ENCODE measurements at places on chromosomes 13 and 19. TPM values are rescaled to one million over a fixed set of nuclear protein-coding genes. Genes with fewer than 3 reads are reported as not detected.

FPR1 gene
- total RNA-seq, result 0.74 TPM

NDUFB7 gene
- total RNA-seq, result 388 TPM

SLC10A2 gene
- not detected for total RNA-seq

SULT2A1 gene
- total RNA-seq, result not detected

PSG11 gene
- not detected for total RNA-seq

SH2D3A gene
- 1.3 TPM for total RNA-seq

ENOX1 gene
- total RNA-seq, result 1.5 TPM

CALR3 gene
- total RNA-seq, result not detected

KANK3 gene
- 0.40 TPM for total RNA-seq

- DNase-seq, result no peak
Observed at GRCh38 chr19:29516821-29517395, 8.9 kb upstream of the VSTM2B start.

- no peak for DNase-seq
Observed at GRCh38 chr19:39539165-39539517, 820 bp downstream of the EID2 start.

DNA sequence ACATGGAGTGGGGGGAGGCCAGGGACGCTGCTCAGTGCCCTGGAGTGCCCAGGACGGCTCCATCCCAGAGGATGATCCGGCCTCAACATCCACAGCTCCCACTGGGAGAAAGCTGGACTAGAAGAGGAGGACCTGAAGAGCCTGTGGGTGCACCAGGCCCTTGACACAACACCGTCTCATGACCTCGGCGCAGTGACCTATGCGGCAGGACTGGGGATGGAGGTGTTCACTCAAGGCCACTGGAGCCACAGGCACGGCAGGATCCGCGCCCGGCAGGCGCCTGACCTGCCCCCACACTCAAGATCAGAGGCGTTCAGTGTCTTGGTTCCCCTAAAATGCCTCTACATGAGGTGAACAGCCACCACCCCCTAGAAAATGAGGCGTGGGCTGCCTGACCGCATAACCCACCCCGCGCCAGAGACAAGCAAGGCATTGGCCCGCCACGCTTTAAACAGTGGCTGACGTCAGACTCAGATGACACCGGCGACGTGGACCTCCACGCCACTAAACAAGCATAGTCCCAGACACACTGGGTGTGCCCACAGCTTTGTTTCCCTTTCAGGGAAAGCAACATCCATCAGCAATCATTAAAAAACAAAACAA is 8.0 kb downstream of the SGTA start:
- DNase-seq, result no peak

DNA sequence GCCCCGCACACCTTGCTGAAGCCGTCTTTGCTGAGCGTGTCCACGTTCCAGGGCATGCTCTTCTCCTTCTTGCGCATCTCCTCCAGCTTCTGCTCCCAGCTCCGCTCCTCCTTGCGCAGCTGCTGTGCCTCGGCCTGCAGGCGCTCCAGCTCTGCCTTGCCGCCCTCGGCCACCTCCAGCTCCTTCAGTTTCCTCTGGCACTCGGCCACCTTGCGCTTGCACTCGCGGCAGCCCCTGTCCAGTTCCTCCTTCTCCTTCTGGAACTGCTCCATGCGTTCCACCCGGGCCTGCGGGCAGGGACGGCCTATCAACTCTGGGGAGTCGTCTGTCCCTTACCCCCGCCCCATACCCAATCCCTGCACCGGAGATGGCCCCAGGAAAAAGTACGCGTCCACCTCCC is 7.4 kb downstream of the CDC37 start:
- DNase-seq, result no peak

- DNase-seq, result no peak
Observed at GRCh38 chr13:113596321-113597200, 12.0 kb downstream of the TFDP1 start.

- no peak for DNase-seq
Observed at GRCh38 chr13:30172593-30173302, 134.6 kb downstream of the KATNAL1 start.

DNA sequence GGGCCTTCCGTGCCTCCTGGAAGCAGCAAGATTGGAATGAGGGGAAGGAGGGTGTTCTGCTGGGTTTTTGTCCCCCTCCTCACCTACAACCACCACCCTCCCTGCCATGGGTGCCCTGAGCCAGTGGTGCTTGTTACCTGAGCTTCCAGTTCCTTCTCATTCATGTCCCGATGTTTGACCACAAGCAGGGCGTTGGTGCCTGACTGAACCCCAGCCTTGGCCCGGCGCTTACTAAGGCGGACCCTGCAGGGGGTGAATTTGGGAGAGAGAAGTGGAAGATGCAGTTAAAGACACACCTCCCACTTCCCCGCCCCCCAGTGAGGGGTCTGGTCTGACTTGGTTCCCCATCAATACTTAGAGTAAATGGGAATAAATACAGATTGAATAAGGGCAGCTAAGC is 4.3 kb downstream of the PAF1 start:
- DNase-seq, result no peak

- peak; percentile 73 for DNase-seq
Observed at GRCh38 chr19:8615813-8616596, 5.5 kb upstream of the ADAMTS10 start.

DNA sequence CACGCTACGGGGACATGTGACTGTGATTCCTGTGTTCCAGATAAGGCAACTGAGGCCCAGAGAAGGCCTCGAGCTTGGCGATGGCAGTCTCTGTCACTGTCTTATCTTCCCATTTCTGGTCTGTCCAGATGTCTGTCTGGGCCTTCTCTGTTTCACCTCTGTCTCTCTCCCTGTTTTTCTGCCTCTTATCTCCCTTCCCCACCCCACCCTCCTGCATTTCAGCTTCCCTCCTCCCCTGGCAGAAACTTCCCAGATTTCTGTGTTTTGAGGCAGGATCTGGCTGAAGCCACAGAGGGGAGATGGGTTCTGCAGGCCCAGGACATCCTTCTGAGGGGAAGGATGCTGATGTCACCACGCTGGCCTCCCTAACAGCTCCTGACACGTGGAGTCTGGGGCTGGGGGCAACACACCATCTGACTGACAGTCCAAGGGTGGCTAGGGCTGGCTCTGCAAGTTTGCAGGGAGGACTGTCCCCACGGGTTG is 14.4 kb downstream of the PAK4 start:
- no peak for DNase-seq

- no peak for DNase-seq
Observed at GRCh38 chr13:112714376-112715174, 24.7 kb downstream of the ATP11A start.

DNA sequence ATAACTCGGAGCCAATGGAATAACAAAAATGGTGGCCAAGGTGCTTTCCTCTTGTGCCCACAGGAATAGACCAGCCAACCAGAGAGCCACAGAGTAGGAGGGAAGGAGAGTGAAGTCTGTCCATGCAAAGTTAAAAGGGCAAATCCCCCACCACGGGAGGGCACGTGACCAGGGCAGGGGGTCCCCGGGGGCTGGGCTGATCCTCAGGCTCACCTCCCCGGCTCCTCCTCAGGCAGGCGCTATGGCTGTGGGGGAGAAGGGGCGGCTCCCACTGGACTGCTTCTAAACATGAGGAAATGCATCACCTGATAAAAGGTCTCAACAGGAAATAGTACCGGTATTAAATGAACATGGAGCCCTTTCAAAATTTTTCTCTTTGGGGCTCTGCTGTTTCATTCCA is 73.2 kb upstream of the SLC15A1 start:
- DNase-seq, result no peak

DNA sequence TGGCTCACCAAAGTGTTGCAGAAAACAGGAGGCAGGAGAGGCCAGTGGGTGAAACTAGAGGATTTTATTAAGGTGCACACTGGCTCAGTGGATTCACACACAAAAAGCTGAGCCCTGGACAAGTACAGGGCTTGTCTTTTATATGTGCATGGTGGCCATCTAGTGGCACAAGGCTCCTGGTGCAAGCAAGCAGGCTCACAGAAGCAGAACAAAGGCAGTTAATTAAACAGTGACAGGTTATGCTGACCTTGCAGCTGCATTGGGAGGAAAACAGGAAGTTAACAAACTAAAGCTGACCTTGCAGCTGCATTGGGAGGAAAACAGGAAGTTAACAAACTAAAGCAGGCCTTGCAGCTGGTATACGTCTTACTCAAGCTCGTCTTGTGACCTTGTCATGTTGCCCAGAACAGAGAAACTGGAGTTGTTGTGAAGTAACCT is 65.3 kb upstream of the ZNF681 start:
- peak; percentile 9 for DNase-seq

DNA sequence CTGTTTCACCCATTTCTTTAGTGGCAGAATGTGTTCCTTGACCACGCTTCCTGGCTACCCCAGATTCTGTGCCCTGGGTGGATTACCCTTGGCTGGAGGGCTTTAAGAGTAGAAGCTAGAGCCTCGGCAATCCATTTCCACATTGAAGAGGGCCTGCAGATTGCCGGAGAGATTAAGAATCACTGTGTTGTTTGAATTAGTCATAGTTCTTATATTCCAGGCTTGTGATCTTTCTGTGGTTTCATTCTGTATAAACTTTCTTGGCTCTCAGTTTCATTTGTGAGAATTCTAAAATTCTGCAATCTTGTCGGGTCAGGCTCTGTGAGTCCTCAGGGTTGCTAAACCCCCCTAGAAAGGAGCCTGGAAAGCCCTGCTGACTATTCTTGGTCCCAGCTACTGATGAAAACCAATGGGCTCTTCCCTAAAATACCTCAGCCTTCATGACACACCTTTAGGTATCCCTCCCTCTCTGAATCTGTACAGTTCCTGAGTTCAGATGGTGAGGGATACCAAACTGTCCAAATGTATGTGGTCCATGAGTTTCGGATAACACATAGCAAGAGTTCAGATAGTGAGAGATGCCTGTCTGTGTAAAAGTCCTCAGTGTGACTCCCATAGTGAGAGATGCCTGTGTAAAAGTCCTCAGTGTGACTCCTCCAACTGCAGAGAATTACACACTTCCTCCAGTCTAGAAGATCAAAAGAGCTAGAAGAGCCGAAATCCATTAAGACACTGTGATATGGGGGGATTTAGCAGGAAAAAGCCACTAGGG is 4.3 kb downstream of the PHF11 start:
- peak; percentile 25 for DNase-seq

DNA sequence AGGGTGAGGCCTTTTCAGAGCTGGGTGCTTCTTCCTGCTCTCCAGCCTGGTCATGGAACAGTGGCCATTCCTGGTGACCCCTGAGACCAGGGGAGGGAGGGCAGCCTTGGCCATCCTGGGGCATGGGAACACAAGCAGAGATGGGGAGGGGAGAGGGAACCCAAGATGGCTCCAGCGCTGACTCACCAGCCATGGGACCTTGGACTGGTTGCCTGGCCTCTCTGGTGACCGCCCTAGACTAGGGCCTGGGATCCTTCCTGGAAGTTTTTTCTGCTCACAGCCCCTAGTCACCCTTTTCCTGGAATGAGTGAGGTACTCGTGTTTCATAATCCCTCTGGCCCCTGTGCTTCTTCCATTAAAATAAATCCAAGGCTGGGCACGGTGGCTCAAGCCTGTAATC is 3.3 kb upstream of the OPA3 start:
- DNase-seq, result peak; percentile 35

DNA sequence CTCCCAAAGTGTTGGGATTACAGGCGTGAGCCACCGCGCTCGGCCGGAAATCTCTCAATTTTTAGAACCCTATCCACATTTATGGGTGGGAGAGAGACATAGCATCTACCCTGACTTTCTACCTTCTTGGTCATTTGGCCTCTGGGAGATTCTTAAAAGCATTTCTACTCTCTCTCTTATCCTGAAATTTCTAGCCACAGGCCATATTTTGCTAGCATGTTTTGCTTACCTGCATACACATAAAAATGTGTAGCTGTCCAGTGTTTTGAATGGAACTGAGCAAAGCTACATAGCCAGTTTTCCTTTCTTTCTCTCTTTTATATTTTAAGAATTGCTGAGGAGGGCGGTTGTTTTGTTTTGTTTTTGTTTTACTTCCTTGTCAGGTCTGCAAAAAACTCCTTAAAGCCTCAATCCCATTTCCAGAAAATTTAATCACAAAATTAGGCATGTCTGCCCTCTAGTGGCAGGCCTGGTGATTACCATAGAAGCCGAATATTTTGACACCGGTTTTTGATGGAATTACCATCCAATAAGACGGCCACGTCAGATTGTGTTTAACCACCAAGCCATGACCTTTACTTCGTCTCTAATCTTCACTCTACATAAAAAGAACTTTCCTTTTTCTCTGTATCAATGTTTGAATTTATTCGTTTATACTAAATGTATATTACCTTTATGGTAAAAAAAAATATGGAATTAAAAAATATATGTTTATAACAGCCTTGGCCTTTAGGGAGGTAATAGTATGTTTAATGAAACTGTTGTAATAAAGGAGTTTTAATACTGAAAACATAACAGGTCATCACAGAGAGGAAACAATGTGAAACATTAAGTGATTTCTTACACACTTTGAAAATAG is 34.4 kb upstream of the OXGR1 start:
- DNase-seq, result peak; percentile 21

GRCh38 chr13:45109102-45109720 is 11.1 kb upstream of the GTF2F2 start:
- DNase-seq, result peak; percentile 7

DNA sequence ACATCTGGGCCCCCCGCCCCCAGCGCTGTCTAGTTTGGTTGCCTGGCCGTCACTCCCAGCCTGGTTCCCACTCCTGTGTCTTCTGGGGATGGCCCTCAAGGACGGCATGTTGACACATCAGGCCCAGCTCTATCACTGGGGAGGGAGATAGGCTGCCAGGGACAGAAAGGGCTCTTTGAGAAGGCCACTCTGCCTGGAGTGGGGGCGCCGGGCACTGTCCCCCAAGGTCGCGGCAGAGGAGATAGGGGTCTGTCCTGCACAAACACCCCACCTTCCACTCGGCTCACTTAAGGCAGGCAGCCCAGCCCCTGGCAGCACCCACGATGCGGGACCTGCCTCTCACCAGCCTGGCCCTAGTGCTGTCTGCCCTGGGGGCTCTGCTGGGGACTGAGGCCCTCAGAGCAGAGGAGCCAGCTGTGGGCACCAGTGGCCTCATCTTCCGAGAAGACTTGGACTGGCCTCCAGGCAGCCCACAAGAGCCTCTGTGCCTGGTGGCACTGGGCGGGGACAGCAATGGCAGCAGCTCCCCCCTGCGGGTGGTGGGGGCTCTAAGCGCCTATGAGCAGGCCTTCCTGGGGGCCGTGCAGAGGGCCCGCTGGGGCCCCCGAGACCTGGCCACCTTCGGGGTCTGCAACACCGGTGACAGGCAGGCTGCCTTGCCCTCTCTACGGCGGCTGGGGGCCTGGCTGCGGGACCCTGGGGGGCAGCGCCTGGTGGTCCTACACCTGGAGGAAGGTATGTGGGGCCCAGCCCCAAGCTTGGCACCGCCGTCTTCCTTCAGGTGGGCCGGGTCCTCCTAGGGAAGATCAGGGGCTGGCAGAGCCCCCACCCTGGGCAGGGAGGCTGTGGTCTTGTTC is at the start of gene AMH:
Gene AMH, plus strand, starts transcription at position 314 of the 857 bp plus-strand sequence. Its CDS starts 10 bp downstream, at position 324.
- DNase-seq, result peak; percentile 37

Measured in Daoy (cell line).